ENCODE measurements at places on chromosomes 5 and 9.

GRCh38 chr5:59766427-59767210 lies 126.9 kb downstream of the PDE4D start:
- no peak for DNase-seq

GRCh38 chr9:121073038-121073437 lies 1.7 kb upstream of the CNTRL start:
- DNase-seq = no peak

DNA sequence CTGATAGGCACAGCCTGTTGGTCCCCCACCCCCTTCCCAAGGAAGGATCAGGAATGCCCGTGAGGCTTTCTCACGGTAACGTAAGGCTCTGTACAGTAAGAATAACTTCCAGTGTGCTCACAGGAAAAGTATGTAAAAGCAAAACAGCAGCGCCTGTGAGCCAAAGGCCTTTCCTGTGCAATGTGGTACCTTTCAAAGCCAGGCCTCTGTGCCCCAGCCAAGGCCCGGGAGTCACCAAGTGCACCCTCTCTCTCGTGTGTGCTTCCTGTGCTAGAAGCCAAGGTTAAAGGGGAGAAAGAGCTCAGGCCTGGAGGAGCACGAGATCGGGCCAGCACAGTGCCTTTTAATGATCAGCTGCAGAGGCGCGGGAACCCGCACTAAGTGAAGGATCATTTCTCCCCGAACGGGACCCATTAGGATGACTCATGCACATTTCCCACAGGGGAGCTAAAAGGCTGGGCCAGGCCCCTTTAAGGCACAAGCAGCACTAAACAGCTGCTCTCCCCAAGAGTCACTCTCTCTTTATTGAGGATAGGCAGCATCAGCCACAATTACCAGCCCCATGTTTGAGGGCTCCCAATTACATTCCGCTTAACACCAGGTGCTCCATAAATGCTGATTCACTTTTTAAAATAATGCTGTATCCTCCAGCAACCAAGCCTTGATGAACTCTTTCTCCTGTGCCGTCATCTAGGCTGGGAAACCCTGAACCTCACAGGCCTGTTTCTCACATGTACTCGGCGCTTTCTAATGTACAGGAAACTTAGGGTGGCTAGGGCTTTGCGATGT lies 42.8 kb downstream of the SHB start:
- DNase-seq = no peak

- DNase-seq = no peak
Measured at GRCh38 chr5:115329475-115329874, 33.0 kb upstream of the CCDC112 start.

DNA sequence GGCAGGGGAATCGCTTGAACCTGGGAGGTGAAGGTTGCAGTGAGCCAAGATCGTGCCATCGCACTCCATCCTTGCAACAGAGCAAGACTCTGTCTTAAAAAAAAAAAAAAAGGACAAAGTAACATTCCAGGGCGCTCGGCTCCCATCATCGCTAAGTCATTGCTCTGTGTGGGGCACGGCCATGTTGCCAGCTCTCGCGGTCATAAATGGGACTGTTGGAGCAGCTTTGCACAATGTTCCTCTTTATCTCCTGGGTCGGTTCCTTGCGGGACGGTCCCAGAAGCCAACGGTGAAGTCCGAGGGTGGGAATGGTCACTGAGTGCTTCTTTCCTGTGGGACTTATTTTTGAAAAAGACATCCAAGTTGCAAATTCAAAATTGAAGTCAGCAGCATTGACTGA lies 65.5 kb downstream of the HMCN2 start:
- DNase-seq = no peak

DNA sequence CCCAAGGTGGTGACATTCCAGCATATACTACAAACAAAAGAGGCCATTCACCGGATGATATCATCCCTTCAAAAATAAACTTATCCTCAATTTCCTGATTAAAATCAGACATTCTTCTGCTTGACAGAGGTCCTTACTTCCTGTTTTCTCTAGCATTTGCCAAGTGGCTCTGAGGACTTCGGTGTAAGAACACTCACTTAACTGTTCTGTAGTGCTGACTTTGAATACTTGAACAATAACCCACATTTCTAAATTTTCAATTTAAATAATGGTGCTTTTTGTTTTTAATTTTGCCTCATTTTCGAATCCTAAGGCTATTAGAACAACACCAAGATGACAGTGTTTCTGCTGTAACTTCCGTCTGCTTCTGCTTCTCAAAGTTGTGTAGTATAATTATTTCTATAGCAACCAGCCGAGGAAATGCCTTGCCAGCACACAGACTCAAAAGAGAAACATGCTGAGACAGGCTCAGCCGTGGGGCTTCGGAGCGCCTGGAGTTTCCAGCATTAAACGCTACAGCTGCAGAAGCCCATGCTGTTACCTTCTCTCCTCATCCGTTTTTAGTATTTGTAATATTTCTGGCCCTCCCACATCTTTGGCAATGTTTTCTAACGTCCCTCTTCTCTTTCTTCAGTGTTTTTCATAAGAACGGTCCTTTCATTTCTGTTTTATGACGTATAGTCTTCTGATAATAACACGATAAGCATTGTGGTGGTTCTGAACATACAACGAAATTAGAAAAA lies 19.5 kb upstream of the ANXA1 start:
- DNase-seq = peak; percentile 58

DNA sequence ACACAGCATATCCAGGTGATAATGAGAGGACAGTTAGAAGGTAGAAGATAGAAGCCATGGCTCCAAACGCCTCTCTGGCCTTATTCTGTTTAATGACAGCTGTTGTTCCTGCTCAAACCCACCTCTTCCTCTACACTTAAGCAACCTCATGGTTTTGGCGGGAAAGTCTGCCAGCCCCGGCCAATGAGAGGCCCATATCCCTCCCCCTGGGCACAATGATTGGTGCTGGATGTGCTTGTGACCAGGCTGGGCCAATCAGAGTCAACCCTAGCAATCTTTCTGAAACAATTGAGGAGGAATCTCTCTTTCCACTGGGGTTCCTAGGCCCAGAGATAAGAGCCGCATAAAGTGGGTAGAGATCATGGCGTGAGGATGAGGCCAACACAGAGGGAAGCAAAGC lies 4.8 kb upstream of the GFI1B start:
- DNase-seq = no peak

GRCh38 chr5:85906460-85906859 lies 711.3 kb upstream of the COX7C start:
- no peak for DNase-seq

GRCh38 chr9:133761641-133762248 lies 23.6 kb upstream of the SARDH start:
- DNase-seq = no peak

GRCh38 chr5:168944004-168944403 lies 356.9 kb downstream of the SLIT3 start:
- no peak for DNase-seq
